ENCODE measurements at places on chromosomes 12 and 14.

DNA sequence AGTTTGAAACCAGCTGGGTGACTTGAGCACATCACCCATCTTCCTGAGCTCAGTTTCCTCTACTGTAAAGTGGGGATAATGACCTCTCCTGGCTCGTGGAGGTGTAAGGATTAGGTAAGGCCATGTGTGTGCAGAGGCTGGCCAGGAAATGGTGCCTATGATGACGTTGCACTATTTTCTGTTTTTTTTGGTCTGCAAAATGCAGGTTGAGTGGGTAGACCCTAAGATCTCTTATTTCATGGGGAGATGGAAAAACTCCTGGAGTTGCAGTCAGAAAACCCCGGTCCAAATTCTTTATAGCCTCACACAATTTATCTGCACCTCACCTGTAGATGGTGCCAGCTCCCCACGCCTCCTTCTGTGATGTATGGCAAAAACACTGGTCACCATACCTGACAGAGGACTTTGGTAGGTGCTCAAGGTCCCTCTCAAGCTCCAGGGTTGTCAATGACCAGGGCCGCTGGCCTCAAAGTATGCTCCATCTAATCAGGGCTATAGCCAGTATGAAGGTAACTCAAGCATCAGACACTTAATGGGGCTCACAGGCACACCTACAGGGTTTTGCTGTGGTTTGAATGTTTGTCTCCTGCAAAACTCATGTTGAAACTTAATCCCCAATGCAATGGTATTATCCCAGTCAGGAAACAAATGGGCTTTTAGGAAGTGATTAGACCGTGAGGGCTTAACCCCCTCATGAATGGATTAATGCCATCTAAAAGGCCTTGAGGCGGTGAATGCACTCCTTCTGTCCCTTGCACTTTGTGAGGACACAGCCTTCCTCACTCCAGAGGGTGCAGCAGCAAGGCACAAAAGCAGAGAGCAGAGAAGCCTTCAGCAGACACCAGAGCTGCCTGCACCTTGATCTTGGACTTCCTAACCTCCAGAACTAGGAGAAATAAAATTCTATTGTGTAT lies 17.6 kb downstream of the C14orf132 start:
- no peak for DNase-seq

GRCh38 chr12:53113136-53113705 lies 9.9 kb downstream of the SOAT2 start:
- DNase-seq = no peak

GRCh38 chr14:33704481-33704880 lies 246.4 kb downstream of the EGLN3 start:
- DNase-seq = no peak

DNA sequence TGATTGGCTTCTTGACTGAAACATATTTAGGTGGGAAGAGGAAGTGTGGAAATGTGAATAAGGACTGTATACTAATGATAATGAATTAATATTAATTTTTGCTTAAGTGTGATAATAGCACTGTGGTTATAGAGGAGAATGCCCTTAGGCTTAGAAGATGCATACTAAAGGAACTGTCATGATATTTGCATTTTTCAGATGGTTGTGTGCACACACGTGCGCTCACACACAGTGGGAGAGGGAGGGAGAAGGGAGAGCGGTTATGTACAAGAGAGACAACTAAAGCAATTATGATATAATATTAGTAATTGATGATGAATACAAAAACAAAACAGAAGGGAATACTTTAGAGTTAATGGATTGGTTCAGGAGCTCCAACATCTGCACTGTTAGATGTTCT lies 54.2 kb downstream of the RCOR1 start:
- no peak for DNase-seq
